CD4-positive, alpha-beta T cell treated with Interleukin-10 for 1 hour (primary cell): ENCODE measurements at places on chromosomes 1 and 21.

DNA sequence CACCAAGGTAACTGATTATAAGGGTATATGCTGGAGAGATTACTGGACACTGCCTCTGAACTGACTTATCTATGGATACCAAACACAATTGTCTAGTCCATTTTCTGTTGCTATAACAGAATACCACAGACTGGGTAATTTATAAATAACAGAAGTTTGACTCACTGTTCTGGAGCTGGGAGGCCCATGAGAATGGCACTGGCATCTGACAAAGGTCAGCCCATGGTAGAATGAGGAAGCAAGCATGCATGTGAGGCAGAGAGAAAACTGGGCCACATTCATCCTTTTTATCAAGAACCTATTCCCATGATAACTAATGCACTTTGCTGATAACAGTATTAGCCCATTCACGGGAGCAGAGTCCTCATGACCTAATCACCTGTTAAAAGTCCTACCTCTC is 37.4 kb downstream of the FCER1A start:
- DNase-seq, result no peak

GRCh38 chr21:25175938-25176337 is 431.3 kb downstream of the MRPL39 start:
- no peak for DNase-seq

- DNase-seq, result no peak
These were observed 47.1 kb downstream of the EXTL2 start for GRCh38 chr1:100847361-100848082.

DNA sequence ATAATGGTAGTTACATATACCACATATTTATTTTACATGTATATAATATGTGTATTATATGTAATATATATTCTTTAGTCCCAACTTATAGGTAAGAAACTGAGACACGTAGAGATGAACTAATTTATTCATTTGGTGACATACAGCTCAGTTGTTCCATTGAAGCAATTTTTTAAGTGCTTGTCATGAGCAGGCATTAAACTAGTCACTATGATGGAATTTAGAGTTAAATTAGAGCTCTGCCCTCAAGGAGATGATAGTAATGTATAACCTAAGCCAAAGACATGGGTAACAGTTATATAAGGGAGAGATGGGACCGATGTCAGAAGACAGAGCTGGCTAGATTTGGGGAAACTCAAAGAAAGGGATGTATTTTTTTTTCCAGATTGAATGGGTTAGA is 83.0 kb downstream of the ST6GALNAC5 start:
- no peak for DNase-seq

- no peak for DNase-seq
These were observed 24.5 kb downstream of the PROK1 start for GRCh38 chr1:110475362-110476027.

GRCh38 chr1:244412176-244412575 is 39.5 kb downstream of the ADSS2 start:
- no peak for DNase-seq

DNA sequence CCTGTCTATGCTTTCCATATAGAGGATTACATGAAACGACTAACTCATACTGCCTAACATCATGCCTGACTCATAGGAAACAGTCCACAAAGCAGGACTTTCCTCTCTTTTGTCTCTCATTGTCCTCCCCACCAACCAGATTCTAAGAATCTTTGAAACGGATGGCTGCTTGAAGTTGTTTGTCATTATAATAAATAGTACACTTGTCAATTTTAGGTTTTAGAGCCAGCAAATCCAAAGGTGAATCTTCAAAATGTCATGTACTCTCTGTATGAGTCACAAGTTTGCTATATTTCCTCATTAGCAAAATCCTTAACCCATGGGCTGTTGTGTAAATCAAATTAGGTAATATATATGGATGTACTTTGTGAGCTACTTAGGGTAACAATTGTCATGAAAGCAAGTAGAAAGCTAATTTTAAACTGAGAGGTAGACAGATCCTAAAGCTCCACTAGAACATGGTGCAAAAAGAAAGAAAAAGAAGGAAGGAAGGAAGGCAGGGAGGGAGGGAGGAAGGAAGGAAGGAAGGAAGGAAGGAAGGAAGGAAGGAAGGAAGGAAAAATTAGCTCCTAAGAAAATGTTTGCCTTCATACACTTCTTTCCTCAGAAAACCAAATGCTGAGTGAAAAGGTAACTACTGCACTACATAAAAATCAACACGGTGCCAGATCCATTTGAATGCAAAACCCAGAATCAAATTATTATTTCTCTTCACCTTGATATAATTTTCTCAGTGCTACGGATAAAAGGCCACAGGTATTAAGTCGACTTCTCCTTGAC is 129.5 kb upstream of the PRMT6 start:
- DNase-seq, result no peak

DNA sequence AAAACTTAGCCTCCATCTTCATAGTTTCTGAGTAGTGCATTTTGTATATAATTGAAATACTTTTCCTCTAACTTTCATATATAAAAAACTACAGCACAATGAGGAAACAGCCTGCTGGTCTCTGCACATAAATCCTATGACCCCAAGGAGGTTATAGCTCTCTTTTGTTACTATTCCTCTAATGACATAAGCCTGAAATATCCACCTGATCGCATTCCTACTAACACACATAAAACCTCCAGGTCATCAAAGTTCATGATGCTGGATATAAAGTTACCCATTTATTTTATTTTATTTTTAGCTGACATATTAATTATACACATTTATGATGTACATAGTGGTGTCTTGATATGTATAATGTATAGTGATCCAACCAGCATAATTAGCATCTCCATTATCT is 1042.0 kb upstream of the B3GALT2 start:
- no peak for DNase-seq

- DNase-seq, result peak; percentile 9
These were observed 26.8 kb upstream of the ZNF697 start for GRCh38 chr1:119674835-119675289.

DNA sequence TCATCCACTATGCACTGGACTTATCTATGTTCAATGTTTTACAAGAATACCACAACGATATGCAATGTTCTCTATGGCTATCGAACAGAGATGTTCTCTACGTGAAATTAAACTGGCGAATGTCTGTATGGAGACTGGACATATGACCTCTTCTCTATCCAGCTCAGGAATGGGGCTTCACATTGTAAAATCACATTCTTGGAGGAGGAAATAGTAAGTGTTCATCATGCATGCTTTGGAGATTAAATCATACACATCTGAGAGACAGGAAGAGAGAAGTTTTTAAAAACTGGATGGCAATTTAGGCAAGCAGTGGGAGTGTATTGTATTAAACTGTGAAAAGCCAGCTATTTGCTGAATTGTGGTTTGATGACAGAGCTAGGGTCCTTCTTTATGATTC is 47.9 kb upstream of the RGL1 start:
- DNase-seq, result no peak

DNA sequence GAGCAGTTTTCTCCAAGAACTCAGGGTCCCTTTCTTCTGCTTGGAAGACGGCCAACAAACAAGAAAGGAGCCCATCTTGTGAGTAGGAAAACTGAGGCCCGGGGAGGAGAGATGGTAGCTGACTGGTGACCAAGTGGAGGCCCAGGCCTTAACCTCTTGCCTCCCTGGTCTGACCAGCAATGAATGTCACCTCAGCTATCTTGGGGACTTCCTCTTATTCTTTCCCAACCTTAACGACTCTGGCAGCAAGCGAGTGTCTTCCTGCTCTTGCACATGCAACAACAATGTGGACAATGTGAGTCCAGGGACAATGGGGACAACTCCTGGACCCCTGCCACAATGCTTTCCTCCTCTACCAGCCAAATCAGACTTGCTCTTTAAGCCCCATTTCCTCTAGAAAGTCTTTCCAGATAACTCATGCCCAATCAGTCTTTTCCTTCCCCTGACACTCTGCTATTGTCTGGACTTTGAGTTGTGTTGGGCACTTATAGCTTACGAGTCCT is 12.6 kb downstream of the HSPG2 start:
- DNase-seq, result no peak

GRCh38 chr1:29634324-29634723 is 398.0 kb downstream of the PTPRU start:
- no peak for DNase-seq

- DNase-seq, result no peak
These were observed 19.8 kb upstream of the PRDM16 start for GRCh38 chr1:3049164-3049563.

DNA sequence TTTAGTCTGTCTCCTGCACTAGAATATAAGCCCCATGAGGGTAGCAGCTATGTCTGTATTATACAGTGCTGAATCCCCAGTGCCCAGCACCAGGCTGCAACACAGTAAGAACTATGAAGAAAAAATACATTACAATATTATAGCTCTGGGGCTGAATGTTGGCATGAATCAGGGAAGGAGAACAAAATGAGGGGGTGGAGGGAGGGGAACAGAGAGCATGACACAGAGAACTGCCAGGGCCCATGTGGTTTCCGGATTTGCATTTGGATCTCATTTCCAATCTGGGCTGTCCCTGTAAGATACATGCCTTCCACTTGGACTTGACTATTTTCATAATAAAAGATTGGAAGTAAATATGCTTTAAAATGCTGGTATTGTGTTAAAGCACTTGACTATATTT is 35.8 kb downstream of the C1orf198 start:
- DNase-seq, result no peak

DNA sequence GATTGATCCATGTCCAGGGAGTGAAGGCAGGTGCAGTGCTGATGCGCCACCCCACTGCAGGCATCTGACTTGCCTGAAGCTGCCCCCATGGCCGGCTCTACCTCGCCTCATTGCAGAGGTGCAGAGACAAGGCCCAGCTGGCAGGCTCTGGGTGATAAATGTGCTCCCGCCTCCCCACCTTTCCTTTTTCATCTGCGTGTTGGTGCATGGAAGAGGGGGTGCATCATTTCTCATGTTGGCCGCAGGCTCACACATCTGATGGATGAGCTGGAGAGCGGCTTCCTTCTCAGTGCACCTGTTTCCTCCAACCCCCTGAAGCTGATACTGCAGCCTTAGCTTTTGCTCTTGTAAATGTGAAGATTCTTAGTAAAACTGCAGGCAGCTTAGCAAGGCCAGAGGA is 306.0 kb upstream of the KAZN start:
- no peak for DNase-seq

DNA sequence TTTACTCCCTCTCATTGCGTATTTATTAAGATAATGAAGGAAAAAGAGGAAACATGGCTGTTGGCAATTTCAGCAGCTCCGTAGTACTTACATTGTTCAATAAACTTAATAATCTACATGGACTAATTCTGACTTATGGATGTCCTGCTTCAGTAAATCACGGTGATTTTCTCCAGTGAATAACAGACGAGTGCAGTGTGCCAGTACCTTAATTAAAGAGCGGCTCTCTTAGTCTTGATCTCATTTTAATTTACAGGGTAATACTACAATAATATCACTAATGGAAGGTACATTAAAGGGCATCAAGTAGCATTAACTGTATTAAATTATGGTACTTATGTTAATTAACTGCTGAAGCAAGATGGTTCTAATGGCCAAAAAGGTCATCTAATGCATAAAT is 187.2 kb downstream of the NTNG1 start:
- no peak for DNase-seq

GRCh38 chr1:150662811-150663210 is 33.4 kb upstream of the ENSA start:
- DNase-seq, result no peak

DNA sequence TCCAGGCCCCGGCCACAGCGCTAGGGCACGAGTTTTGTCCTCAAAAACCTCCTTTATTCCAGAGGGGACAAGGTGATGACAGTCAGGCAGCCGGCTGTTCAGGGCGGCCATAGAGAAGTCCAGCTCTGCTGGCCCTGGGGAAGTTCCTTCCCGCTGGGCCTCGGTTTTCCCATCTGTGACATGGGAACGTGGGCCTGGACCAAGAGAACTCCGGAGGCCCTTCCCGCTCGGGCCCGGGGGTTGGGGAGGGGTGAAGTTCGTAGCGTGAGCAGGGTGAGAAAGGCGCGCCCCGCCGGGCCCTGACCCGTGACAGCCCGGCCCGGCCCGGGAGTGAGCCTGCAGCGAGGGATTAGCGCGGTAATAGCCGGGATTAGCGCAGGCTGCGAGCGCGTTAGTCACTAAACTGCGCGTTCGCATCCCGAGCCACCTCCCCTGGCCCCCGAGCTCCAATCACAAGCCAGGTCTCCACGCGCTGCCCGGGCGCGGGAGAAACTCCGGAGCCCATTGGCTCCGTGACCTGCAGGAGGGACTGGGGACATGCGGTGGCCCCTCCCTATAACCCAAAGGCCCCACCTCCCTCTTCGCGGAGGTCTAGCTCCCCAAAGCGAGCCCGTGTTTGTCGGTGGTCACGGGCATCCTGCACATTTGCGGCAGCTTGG is 29.8 kb upstream of the PADI2 start:
- DNase-seq, result no peak

DNA sequence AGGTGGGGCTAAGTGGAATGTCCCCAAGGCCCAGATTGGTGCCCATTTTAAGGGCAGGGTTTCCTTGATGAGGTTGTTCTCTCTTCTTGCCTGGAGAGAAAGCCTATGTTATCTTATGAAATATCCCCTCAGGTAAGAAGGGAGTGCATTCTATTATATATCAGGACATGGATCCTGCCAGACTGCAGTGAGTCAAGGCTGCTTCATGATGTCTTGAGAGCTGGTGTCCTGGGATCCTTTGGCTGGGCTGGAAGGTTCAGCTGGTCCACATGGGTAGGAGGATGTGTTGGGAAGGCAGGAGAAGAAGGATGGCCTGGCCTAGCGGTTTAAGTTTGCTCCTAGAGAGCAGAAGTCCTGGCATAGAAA is 207.6 kb downstream of the ROR1 start:
- no peak for DNase-seq

DNA sequence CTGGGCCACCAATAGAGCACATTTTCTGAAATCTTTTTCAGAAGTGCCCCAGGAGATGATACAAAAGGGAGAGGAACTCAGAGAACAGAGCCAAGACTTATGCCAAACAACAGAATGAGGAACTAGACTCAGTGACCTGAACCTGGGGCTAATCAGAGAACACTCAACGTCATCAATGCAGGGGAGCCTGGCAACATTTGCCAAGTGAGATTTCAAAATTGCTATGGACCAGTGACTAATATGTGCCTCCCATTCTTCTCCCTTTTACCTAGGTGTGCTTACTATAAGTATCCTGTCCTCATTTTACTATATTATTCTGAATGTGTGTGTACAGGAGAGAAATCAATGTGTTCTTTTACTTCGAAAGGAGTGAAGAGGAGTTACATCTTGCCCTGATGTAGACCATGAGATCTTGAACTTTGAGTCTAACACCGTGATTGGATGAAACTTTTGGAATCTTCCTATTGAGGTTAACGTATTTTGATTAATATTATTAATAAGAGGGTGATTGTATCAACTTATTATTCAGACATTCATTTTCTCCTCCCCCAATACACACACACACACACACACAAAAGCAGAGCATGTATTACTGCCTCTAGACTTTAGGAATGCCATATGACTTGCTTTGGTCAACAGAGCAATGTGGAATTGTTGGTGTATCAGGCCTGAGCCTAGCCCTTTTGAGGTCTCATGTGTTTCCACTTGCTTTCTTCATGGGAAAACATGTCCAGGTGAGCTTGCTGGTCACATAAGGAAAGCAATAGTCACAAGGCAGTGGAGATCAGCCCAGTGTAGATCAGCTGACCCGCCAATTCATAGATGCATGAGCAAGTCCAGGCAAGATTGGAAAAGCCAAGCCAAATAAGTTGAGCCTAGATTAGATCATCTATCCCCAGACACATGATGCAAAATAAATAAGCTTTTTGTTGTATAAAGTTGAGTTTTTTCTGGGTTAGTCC is 80.3 kb upstream of the ETS2 start:
- no peak for DNase-seq

- DNase-seq, result no peak
These were observed 30.7 kb upstream of the CCN1 start for GRCh38 chr1:85549834-85550233.
